Pancreas (tissue), 10 donors: ENCODE measurements at places on chromosomes 5 and 9. TPM values are rescaled to one million over a fixed set of nuclear protein-coding genes. Genes with fewer than 3 reads are reported as not detected.

GRCh38 chr5:98839469-98840383, 66.3 kb downstream of the RGMB start:
- no peaks in the 10 kb centered on the region for H3K27me3 ChIP-seq
- H3K27ac ChIP-seq: no peak overlapping the region
- no peaks in the 10 kb centered on the region for H3K4me1 ChIP-seq

- H3K27ac ChIP-seq: no peak overlapping the region
- no peak for DNase-seq
- no peaks in the 10 kb centered on the region for H3K36me3 ChIP-seq
- no peaks in the 10 kb centered on the region for H3K4me1 ChIP-seq
- no peak overlapping the region for H3K4me3 ChIP-seq
- H3K27me3 ChIP-seq: no peaks in the 10 kb centered on the region
These were observed 9.0 kb upstream of the SETD9 start for GRCh38 chr5:56900395-56900794.

DNA sequence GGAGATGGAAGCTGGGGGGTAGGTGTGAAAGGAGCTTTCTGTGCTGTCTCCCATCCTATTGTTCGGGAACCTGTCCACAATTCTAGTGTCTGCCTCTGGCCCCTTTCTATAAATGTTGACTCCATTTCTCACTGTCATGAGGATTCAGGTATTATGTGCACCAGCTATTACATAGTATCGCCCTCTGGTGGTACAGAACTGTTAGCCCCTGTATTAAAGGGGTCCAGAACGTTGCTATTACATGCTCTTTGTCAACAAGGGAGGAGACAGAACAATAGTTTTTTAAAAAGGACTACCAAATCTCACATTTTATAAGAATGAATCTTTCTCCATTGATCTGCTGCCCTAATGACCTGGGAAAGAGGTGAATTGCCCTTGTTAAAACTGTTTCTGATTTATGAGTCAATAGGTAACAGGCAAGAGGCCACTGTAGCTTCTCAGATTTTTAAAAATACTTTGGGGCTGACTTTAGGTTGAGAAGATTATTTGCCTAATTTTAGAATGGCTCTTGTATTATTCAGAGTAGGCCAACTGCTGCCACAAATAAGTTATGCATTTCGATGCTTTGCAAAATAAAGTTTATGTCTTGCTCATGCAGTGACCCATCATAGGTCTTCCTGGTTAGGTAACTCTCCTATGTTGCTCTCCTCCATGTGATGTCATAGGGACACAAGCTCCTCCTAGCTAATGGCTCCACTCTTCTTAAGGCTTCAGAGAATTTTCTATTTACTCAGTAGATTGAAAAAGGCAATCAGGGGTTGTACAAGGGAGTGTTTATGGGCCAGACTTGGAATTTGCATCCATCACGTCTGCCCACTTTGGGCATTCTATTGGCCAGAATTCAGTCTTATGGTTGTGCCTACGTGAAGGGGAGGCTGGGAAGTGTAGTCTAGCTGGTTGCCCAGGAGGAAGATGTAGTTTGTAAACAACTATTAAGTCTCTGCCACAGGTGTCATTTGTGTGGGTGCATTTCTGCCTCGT, 20.8 kb downstream of the DCANP1 start:
- no peaks in the 10 kb centered on the region for H3K36me3 ChIP-seq
- H3K27ac ChIP-seq: no peak overlapping the region
- H3K27me3 ChIP-seq: no peaks in the 10 kb centered on the region
- H3K4me1 ChIP-seq: no peaks in the 10 kb centered on the region
- H3K4me3 ChIP-seq: no peak overlapping the region
- no peak for DNase-seq

DNA sequence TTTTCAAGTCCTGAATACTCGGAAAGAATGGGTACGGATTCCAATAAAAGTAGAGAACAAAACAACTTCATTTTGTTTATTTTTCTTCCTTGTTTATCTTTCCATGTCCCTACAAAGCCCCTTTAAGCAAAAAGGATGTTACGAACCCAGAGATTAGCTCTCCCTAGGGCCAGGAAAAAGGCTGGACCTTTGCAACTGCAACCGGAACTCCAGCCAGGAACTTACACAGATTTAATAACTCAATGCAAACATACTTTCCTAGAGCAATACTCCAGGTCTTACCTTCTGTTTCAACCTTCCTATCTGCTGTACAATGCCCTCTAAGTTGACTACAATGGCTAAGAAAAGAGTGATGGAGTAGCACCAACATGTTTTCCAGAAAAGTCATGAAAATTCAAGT, 7.0 kb downstream of the DENND1A start:
- no peak overlapping the region for H3K4me3 ChIP-seq
- peaks cover 12% of the 10 kb centered on the region for H3K4me1 ChIP-seq
- no peak for DNase-seq
- H3K36me3 ChIP-seq: no peaks in the 10 kb centered on the region
- no peaks in the 10 kb centered on the region for H3K27me3 ChIP-seq

DNA sequence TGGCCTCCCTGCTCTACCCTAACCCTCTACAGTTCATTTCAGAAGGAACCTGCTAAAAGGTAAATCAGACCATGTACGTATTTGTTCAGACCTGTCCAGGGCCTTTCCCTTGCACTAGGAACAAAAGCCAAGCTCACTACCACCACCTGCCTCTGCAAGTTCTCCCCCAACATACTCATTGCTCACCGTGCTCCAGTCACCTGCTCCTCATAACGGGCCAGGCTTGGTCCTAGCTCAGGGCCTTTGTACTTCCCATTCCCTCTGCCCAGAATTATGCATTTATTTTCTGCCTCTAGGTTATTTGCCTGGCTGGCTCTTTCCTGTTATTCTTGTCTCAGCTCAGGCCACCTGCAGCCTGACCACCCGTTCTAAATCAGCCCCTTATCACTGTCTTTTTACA, 4.8 kb upstream of the FGF1 start:
- DNase-seq: no peak
- H3K36me3 ChIP-seq: no peaks in the 10 kb centered on the region
- H3K4me3 ChIP-seq: no peak overlapping the region
- H3K27me3 ChIP-seq: no peaks in the 10 kb centered on the region
- no peaks in the 10 kb centered on the region for H3K4me1 ChIP-seq

DNA sequence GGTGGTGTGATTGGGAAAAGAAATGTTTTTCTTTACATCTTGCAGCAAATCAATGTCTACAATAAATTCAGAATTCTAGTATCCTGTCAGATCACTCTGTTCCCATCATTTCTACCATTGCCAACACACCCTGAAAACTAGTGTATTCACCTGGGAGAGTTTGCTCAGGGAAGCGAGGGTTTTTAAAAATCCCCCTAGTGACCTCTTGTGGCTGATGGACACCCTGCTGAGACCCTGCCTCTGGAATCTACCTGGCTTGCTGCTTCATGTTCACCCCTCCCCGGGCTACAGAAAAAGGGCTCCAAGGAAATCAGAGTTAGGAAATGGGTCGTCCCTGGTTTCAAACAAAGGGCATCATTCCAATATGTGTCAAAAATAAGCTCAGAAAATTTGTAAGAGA, 21.4 kb upstream of the ALDOB start:
- H3K36me3 ChIP-seq: no peaks in the 10 kb centered on the region
- H3K27me3 ChIP-seq: no peaks in the 10 kb centered on the region
- no peak overlapping the region for H3K27ac ChIP-seq
- no peak overlapping the region for H3K4me3 ChIP-seq

DNA sequence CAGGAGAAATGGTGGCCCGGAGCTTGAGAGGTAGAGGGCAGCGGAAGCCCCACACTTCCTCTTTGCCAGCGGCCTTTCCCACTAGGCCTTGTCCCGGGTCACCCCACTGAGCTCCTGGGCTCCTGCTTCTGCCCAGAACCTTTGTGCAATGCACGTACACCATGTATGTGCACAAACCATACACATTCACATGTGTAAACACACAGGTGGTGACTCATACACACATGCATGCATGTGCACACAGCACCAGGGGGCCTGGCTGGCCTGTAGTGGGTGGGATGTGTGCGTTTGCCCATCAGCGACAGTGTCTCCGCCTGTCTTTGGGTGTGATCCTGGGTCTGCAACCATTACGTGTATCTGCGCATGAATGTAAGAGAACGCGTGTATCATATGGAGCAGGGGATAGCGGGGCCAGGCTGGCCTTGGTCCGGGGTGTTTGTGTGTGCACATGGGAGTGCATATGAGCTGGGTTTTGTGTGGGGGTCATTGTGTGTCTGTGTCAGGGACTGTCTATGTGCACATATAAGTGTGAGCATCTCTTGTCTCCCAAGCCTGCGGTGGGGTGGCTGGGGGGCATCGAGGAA, 43.7 kb downstream of the PSD2 start:
- H3K27ac ChIP-seq: no peak overlapping the region
- DNase-seq: no peak
- H3K4me3 ChIP-seq: no peak overlapping the region
- no peaks in the 10 kb centered on the region for H3K4me1 ChIP-seq

- H3K27me3 ChIP-seq: no peaks in the 10 kb centered on the region
- DNase-seq: no peak
- H3K4me1 ChIP-seq: no peaks in the 10 kb centered on the region
- no peak overlapping the region for H3K4me3 ChIP-seq
These were observed 33.3 kb upstream of the SLCO6A1 start for GRCh38 chr5:102532123-102532522.

DNA sequence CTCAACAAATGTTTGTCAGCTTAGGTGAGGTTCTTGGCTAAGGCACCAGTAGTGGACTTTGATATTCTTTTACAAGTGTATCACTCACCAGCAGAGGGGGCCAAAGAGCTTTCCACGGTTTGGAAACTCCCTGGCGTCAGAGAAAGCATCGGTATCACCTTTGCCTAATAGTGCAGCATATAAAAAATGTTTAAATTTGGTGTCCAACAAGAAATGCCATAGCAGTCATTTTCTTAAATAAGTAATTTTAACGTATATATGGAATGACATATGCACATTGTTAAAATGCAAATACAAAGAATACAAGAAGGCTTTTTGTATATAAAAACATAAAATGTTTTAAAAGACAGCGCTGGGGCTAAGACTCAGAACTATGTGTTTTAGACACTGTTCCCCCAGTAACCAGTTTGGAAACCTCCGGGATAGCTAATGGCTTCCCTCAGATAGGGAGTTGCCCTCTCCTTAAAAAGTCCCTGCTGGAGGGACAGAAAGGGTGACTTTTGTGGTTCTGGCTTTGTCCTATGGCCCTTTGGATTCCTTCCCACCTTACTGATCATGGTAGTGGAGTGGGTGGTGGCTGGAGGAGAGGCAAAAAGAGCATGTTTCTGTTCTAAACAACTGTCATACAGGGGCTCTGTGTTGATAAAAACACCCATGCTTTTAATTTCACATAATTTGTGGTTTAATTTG, 124.6 kb downstream of the GPBP1 start:
- H3K27ac ChIP-seq: no peak overlapping the region
- peak; percentile 82 for DNase-seq
- H3K27me3 ChIP-seq: no peaks in the 10 kb centered on the region
- no peaks in the 10 kb centered on the region for H3K36me3 ChIP-seq
- H3K4me3 ChIP-seq: no peak overlapping the region

DNA sequence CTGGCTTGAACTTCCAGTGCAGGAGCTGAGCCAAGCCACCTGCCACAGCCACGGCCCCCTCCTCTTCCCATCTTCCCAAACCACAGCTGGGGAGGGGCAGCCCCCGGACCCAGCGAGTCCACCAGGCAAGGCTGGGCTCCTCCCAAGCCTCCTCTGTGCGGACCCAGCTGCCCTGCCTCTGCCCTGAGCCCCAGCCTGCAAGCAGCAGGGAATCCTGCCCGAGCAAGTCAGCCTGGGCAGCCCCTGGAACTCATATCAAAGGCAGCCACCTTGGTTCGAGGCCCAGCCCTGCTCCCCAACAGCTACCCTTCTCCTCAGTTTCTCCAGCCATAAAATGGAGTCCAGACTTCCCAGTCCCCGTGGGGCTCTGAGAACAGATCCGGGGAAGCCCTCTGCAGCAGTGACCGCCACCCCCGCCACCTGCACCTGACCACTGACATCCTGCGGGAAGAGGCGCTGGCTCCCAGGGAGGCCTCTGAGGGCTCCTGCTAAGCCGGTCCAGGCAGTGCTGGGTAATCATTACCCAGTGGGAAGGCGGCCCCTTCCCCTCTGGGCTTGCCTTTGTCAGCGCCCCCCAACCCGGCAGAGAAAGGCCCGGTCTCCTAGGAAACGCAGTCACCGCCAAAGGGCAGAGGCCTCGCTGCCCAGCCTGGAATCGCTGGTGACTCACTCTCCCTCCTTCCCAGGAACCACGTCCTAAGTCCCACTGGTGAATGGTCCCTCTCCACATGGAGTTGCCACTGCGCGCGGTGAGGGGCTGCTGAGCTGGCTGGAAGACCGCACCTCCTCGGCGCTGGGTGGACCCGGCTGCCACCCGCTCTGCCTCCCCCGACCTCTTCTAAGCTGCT, 1.5 kb downstream of the VAV2 start:
- DNase-seq: peak; percentile 94
- H3K27me3 ChIP-seq: no peaks in the 10 kb centered on the region
- peak overlapping the region; percentile 74 for H3K4me3 ChIP-seq
- H3K36me3 ChIP-seq: no peaks in the 10 kb centered on the region

DNA sequence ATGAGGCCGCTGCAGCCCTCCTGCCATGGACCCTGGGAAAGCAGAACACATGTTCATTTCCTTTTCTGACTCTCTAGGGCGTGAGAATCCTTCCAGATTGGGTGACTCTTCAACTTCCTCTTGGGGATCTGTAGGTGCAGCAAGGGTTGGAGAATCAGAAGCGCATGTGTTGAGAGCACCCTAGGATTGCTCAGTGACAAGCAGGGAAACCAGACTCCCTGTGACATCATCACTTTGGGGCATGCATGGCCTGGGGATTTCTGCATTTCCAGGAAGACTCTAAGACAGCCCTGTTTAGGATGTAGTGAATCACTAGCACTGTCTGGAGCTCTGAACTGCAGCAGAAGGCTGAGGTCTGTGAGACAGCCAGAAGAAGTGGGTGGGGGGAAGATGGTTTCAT, 15.1 kb upstream of the LCP2 start:
- H3K36me3 ChIP-seq: no peaks in the 10 kb centered on the region
- H3K4me1 ChIP-seq: no peaks in the 10 kb centered on the region
- DNase-seq: no peak
- H3K27me3 ChIP-seq: no peaks in the 10 kb centered on the region
- H3K27ac ChIP-seq: no peak overlapping the region

GRCh38 chr5:69288688-69289087, 43.9 kb downstream of the CCDC125 start:
- no peaks in the 10 kb centered on the region for H3K36me3 ChIP-seq
- no peak for DNase-seq
- H3K4me1 ChIP-seq: no peaks in the 10 kb centered on the region

DNA sequence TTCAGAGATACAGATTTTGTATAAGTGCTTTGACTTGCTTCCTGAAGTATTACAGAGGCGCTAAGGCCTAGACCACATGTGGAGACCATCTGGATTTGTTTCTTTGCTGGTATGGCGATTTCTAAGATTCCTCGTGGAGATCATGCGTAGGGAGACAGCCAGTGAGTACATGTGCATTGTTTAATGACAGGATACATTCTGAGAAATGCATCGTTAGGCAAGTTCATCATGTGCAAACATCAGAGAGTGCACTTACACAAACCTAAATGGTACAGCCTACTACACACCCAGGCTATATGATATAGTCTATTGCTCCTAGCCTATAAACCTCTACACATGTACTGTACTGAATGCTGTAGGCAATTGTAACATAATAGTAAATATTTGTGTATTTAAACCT, 16.5 kb upstream of the CEP120 start:
- H3K4me3 ChIP-seq: no peak overlapping the region
- H3K27me3 ChIP-seq: no peaks in the 10 kb centered on the region
- no peak overlapping the region for H3K27ac ChIP-seq

The PCSK5 gene
- 5.6 TPM for total RNA-seq

The ADGRD2 gene
- total RNA-seq: not detected

The GLRA1 gene
- 0.47 TPM for total RNA-seq

The PCDHA10 gene
- total RNA-seq: 2.0 TPM
